ENCODE measurements at places on chromosomes 5 and 9.

- DNase-seq: no peak
These were observed 88.2 kb upstream of the FAM174A start for GRCh38 chr5:100446879-100447430.

DNA sequence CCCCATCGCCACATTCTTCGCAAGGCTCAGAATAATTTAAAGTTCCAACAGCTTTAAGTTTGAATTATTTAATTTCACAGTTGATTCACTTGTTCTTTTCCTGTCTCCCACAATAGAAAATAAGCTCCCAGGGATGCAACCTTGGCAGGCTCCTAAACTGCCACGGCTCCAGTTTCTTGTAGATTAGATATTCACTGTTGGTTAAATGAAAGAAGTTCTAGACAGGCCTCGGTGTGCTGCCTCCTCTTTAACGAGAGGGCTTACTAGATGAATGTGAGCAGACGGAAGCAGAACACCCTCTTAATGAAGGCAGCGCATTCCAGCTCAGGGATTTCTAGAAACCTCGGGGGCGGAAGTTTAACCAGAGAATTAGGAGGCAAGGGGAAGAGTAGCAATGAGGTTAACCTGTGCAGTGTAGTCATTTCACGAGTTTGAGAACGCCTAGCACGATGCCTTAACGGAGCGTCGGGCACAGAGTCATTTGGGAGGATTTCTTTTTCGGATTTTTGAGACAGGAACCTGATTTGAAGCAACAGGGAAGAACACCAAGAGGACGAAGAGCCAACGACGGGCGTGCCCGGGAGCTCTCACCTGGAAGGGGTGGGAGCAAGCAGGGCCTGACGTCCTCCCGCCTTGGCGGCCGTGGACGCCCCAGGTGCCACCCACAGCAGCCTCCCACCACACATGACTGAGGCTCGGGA is 637 bp upstream of the SMC5 start:
- peak; percentile 23 for DNase-seq

DNA sequence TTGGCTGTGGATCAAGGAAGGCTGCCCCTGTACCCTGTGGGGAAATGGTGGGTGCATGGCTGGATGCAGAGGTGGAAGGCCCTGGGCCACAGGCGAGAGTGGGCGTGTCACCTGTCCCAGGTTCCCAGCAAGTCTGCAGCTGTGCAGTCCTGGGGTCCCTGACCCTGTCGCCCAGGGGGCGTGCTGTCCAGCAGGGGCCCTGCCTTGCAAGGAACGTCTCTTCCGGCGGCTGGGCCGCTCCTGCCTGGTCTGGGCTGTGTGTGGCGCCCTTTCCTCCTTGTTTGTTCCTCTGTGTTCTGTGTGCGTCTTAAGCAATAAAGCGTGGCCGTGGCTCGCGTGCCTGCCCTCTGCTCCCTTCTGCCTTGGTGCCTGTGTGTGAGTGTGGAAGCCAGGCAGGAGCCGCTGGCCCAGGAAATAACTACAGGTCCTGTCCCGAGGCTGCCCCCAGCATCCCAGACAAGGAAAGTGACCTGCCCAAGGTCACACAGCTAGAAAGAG is 8.4 kb downstream of the SLC2A6 start:
- DNase-seq: no peak

DNA sequence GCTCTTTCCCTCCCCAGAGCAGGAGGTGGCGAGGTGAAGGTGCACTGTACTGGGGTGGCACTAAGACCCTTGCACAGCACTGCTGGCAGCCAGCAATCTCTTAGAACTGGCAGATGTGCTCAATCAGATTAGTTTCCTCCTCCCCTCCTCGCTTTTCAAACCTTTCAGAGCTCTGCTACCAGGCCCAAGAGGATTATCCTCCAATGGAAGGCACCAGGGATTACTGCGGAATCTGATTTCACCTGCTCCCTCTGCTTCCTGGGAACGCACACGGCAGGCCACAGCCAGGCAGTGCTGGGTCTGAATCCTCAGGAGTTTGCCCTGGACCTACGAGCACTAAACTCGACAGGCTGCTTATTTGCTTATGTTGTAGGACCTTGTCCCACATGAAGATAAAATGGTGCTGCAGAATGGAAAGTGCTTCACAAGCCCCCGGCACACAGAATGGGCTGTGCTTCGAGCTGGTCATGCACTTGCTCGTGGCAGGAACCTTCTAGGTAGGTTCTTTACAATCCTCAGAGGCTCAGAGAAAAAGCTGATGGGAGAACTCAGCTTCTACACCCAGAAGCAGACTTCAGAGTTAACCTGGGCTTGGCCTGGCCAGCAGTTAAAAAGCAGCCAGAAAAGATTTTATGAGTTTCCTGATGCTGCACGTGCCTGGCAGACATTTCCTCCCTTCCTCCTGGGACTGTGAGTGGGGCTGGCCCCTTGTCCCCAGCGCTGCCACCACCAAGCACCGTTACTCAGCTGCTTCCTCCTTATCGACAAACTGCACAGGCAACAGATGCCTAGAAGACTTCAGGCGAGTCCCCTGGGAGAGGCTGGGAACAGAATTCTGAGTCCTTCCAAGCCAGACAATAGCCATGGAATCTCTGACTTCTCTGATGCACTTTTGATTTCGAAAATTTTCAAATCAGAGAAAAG is 33.1 kb downstream of the FABP6 start:
- DNase-seq: no peak

GRCh38 chr9:121253821-121254501 is 14.0 kb upstream of the GSN start:
- DNase-seq: no peak

- no peak for DNase-seq
These were observed 48.9 kb upstream of the CACNA1B start for GRCh38 chr9:137828527-137829259.

DNA sequence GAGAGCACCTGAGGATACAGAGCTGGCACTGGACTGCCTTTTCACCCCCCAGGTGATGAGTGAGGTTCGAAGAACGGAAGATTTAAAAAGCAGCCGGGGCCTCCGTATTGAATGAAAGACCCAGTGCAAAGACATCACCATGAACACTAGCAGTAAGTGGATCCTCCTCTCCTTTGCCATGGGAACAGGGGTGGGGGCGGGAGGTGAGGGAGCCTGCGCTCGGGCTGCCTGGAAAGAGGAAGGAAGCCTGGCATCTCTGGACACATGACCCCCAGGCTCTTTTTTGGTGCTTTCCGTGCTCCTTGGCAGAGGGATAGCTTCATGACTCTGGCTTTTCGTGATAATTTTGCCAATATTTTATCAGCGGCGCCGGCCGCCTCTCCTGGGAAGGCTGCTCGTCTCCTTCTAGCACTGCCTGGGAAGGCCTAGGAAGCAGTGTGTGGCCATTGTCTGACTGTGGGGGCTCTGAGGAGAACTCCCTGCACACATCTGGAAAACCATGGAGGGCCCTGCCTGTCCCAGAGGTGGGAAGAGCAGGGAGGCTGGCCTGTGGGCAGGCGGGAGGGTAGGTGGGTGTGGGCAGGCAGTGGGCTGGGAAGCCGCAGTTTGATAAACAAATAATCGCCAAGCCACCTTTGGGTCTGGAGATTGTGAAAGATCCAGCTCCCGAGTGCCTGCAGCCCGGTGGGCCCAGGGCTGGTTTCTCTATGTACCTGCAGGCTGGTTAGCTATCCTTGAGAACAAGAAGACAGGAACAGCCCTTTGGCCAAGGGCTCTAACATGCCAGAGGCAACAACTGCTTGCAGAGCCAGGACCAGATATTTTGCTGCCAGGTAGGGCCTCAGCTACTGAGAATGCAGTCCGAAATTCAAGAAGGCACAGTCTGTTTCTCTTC is 911 bp downstream of the ABLIM3 start:
- DNase-seq: no peak

DNA sequence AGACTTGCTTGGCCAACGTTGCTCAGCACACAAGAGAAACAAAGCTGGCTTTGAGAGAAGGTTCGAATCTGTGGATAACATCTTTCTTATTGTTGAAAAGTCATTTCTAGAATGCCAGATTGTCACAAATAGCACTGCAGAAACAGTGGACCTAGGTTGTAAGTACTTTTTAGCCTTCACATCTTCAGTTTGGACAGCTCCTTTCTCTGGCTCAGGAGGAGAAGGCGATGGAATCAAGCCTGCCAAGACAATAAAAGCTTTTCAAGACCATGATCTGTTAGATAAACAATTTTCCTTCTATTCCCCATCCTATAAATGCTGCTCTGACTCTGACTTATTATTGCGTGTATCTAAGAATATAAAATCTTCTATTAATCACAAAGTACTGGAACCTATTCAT is 615.2 kb upstream of the SEMA6A start:
- no peak for DNase-seq

DNA sequence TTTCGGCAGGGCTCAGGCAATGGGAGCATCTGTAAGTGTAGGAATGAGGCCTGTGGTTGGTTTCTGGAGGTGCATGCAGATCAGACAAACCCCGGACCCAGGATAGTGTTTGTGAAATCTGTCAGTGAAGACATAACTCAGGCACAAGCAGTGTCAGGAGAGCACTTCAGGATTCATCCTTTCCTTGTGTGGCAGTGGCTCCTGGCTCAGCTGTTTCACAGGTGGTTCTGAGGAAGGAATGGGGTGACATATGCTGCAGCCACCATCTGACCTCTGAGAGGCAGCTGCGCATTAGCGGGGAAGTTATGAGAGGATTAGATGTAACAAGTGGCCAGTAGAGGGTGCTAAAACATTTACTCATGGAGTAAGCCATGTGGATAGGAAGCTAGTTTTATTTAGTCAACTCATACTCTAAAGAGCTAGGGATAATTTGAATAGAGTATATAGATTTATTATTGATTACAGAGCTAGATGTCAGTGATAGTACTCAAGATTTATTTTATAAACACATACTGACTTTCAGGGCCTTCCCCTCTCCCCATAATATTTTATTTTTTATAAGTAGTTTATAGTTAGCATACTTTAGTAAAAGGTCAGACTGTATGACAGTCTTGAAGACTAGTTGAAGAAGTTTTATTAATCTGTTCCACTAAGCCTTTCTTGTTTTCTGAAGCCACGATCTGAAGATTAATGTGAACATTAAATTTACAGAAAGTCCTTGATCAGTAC is 28.4 kb downstream of the NNT start:
- peak; percentile 32 for DNase-seq

DNA sequence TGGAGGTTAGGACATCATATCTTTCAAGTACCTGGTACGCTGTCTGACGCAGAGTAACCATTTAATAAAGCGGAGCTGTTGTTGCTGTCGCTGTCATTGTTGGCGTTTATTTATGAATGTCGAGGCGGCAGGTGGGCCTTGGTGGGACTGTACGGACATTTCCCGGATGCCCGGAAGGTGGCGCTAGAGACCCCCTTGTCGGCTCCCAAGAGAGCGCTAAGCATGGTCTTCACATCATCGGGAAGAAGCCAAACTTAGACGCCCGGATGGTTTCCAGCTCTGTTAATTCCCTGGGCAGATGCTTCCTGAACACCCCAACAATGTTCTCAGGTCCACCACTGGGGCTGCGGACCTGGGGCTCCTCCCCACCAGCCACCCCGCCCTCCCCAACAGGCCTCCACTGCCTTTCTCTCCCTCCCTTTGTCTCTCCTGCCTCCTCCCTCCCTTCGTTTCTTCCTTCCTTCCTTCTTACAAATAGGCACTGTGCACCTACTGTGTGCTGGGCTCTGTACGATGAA is 54.1 kb downstream of the DUSP1 start:
- DNase-seq: peak; percentile 85

DNA sequence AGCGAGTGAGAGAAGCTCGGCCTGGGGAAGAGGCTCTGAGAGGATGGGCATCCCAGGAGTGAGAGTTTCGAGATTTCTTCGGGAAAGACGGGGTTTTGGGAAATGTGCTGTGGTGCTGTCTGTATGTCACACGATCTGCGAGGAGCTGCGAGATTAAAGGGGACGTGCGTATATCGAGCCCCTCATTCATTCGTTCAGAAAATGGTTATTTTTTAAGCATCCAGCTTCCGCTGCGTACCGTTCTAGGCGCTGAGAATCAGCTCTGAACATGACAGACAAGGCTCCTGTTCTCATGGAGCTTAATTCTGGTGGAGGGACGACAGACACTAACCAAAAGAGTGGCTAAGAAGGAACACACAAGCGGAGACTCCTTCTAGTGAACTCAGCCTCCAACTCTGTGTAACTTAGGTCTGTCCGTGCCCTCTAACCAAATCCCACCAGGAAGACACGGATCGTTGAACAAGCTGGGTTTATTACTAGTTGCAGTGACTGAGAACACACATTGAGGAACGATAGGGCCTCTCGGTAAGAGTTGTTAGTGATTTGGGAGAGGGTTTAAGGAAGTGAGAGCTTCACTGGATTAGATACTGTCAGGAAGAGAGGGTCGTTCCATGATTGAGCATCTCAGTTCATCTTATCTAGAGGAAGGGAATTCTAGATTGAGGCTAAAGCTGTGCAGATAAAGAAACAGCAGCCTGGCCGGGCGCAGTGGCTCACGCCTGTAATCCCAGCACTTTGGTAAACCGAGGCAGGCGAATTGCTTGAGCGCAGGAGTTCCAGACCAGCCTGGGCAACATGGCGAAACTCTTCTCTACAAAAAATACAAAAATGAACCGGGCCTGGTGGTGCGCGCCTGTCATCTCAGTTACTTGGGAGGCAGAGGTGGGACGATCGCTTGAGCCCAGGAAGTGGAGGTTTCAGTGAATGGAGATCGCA is 1.0 kb upstream of the FBXW11 start:
- DNase-seq: no peak
